ENCODE measurements at places on chromosomes 2 and 18.

- no peak for DNase-seq
These were observed 60.4 kb upstream of the SEC11C start for GRCh38 chr18:59079264-59079663.

DNA sequence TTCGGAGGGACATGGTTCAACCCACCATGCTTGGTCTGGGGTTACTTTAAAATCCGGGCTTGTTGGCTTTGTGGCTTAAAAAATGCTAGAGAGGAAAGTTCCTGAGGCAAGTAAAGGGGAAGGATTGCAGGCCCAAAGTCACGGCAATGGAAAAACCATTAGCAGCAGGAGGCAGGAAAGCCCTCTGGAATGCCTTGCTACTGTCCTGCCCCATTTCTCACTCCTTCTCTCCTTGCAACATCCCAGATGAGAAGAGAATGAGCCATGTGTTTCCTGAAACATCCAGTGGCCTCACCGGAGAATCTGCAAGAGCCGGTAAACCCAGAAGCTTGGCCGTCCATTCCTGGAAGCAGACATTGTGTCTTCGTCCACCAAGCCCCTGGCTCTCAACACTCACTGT is 97.4 kb upstream of the LCLAT1 start:
- no peak for DNase-seq

- DNase-seq = peak; percentile 23
These were observed 271.6 kb downstream of the TDRD15 start for GRCh38 chr2:21395366-21395765.

- no peak for DNase-seq
These were observed 8.8 kb upstream of the AOX1 start for GRCh38 chr2:200577027-200577426.

DNA sequence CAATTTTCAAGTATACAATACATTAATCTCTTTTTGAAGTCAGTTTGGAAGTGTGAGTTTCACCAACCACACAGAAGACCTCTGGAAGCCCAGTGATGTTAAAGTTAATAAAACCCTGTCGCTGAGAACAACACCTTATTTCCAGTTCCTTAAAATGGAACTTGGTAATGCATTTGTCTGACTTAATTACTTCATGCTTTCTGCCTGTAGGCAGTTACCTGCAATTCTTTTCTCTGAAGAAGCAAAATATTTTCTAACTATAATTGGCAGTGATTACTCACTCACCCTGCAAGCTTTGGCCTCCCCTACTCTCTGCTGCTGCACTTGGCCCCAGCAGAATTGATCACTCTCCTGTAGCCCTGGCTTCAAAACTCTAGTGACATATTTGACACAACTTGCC is 81.5 kb downstream of the TXNL1 start:
- no peak for DNase-seq

DNA sequence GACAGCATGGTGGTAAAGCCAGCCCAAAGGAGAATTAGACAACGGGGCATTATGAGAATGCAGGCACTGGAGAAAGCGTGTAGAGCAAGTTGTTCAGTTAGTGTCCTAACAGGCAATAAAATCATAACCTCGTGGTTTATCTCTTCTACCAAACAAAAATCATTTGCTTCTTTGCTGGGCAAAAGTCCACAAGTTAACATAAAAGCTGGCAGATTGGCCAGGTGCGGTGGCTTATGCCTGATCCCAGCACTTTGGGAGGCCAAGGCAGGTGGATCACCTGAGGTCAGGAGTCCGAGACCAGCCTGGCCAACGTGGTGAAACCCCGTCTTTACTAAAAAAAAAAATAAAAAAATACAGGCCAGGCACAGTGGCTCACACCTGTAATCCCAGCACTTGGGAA is 364.1 kb downstream of the SETBP1 start:
- DNase-seq = no peak

- no peak for DNase-seq
These were observed 16.5 kb downstream of the SUMO1 start for GRCh38 chr2:202221873-202222272.

Data from GM12865 (cell line).